ENCODE measurements at places on chromosomes 1 and 21.
A peak's percentile ranks its signal among the peaks of the same experiment; 100 is the strongest.

- peak; percentile 53 for DNase-seq
Observed at GRCh38 chr1:176987016-176987415, 177.5 kb downstream of the ASTN1 start.

GRCh38 chr1:200642481-200642880, 21.9 kb upstream of the KIF14 start:
- DNase-seq, result no peak

DNA sequence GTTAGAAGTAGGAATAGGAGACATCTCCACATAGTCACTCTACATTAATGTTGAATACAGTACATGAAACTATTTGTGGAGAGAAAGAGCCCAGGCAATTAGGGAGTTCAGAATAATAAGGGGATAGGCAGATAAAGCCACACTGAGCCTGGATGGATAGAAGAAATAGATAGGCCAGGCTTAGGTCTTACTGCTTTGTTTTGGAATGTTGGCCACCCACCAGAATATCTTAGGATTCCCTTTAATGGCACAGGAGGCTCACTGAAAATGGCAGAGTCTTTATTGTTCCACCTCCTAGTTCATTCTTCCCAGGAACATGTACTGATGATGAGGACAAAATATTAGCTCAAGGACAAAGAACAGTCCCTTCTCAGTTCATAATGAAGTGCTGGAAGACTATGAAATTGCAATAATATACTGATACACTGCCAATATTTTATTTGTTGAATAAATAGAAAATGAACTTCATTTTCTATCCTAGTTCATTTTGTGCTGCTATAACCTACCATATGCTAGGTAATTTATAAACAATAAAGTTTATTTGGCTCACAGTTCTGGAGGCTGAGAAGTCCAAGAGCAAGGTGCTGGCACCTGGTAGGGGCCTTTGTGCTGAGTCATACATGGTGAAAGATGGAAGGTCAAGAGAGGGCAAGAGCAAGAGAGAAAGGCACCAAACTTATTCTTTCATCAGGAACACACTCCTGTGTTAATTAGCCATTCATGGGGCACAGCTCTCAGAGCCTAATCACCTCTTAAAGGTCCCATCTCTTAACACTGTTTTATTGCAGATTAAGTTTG, 87.3 kb downstream of the TBX15 start:
- peak; percentile 23 for DNase-seq

- DNase-seq, result no peak
Observed at GRCh38 chr1:156600733-156601121, 552 bp downstream of the GPATCH4 start.

- no peak for DNase-seq
Observed at GRCh38 chr1:59243550-59243949, 53.3 kb upstream of the FGGY start.

DNA sequence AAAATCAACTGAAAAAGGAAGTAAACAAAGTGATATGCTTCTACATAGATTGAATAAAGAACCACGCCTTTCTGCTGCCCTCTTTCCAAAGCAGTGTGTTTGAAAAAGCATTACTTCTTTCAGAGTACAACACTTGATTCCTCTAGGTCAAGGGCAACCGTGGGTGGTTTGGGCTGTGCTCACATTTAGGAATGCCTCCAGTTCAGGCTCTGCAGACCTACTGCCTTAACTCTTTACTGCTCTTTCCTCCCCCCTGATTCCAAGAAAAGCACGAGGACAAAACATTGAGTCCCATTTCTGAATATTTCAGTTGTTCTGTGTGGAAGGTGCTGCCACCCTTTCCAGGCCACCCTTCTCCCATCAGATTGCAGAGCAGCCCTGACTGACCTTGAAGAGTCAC, 45.2 kb downstream of the ADAMTS1 start:
- DNase-seq, result no peak

GRCh38 chr21:46083791-46084561, 13.9 kb upstream of the COL6A2 start:
- DNase-seq, result no peak

DNA sequence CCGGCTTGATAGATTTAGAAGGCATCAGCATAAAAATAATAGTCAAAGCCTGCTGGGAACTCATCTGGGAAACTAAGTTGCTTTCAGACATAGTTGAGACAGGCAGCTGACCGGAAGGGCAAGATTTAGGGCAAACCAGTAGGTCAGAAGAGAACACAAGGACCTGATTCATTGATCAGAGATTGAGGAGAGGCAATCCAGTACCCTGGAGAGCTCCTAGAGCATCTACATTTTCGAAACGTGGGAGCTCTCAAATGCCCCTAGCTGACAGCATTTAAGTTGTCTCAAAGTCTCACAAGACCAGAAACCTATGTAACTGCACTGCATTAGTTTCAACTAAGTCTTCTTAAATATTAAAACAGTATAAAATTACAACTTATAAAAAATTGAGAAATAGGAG, 22.9 kb upstream of the MTF2 start:
- DNase-seq, result peak; percentile 32

DNA sequence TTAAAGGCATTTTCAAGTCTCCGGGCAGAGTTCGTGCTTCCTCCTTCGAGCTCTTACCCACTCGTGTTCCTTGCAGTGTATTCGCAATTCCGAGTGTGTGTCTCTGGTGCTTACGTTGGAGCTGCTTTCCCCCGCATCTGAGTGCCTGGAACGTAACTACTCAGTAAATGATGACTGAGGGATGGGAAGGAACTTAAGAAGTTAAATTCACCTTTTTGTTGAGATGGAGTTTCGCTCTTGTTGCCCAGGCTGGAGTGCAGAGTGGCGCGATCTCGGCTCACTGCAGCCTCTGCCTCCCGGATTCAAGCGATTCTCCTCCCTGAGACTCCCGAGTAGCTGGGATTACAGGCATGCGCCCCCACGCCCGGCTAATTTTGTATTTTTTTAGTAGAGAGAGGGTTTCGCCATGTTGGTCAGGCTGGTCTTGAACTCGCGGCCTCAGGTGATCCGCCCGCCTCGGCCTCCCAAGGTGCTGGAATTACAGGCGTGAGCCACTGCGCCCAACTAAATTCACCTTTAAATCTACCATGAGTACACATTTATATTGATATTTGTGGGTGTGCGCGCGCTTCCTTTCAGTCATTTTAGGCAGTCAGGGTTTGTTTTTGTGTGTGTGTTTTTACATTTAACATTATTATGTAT, 837 bp downstream of the NDUFS5 start:
- DNase-seq, result no peak

GRCh38 chr1:23118957-23119792, 49.5 kb downstream of the LUZP1 start:
- DNase-seq, result no peak

GRCh38 chr1:215005656-215006345, 76.7 kb upstream of the KCNK2 start:
- peak; percentile 49 for DNase-seq

- no peak for DNase-seq
Observed at GRCh38 chr1:202462342-202463076, 114.0 kb downstream of the PPP1R12B start.

- peak; percentile 77 for DNase-seq
Observed at GRCh38 chr1:39115271-39116110, 89.0 kb upstream of the MACF1 start.

DNA sequence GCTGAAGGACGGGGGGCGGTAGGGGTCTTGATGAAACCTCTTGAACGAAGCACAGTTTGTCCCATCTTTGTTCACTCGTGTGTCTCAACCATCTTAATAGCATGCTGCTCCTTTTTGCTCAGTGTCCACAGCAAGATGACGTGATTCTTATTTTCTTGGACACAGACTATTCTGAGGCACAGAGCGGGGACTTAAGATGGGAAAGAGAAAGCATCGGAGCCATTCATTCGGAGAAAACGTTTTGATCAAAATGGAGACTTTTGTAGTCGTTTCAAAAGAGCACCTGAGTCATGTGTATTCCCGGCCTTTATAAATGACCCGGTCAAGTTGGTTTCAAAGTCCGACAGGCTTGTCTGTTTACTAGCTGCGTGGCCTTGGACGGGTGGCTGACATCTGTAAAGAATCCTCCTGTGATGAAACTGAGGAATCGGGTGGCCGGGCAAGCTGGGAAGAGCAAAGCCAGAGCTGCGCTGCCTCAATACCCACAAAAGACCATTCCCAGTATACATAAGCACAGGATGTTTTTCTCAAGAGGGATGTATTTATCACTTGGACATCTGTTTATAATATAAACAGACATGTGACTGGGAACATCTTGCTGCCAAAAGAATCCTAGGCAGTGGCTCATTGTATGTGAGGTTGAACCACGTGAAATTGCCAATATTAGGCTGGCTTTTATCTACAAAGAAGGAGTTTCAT, 18.5 kb downstream of the ETS2 start:
- DNase-seq, result peak; percentile 52

DNA sequence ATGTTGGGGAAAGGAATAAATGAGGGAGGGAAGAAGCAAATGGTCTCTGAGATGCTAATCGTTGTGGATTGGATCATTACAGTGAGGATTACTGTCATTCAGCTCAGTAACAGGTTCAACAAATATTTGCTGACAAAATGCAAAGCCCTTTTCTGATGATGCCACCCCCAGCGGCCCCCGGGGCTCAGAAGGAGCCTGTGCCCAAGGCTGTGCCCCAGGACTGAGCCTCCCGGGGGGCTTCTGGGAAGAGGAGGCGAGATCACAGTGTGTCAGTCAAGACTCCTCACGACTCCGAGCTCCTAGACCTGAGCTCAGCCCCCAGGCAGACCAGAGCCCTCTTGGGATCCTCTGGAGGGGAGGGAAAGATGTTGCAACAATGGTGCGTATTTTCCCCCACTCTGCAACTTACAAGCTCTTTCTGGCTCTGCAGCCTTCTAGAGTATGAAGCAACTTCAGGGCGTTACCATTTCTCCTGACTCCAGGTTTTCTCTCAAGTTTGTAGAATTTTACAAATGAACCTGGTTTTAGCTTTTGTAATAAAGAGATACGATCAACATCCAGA, 20.8 kb downstream of the EPHA8 start:
- DNase-seq, result no peak

GRCh38 chr1:75342786-75343185, 208.6 kb downstream of the LHX8 start:
- no peak for DNase-seq

- DNase-seq, result no peak
Observed at GRCh38 chr1:156624814-156625435, 5.7 kb downstream of the HAPLN2 start.

DNA sequence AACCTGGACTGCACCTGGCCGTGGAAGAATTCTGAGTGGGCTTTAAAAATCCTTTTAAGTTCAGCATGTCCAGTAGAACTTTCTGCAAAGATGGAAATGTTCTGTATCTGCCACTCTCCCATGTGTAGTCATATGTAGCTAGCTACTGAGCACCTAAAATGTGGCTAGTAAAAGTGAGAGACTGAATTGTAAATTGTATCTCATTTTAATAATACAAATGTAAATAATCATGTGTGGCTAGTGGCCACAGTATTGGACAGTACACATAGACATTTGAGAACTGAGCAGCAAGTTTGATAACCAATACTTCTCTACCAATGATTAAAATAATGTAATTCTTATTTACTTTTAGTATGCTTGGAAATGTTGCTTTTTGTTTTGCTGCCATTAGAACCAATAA, 57.3 kb downstream of the PHACTR4 start:
- no peak for DNase-seq

Data from fibroblast of skin of right biceps (primary cell).